Ascending aorta (tissue), 2 donors: ENCODE measurements at places on chromosomes 6 and 20. TPM values are rescaled to one million over a fixed set of nuclear protein-coding genes. Genes with fewer than 3 reads are reported as not detected.

The MCHR2 gene
- total RNA-seq = not detected

The MYLK4 gene
- not detected for total RNA-seq

The SLC17A3 gene
- not detected for total RNA-seq

The PXDC1 gene
- 310 TPM for total RNA-seq

The F13A1 gene
- total RNA-seq = 91.9 TPM

The EFCAB8 gene
- not detected for total RNA-seq

The ID1 gene
- 3,326 TPM for total RNA-seq
